ENCODE measurements at places on chromosomes 16 and 17.

GRCh38 chr16:86966777-86967176 is 350.4 kb downstream of the C16orf95 start:
- DNase-seq = no peak

GRCh38 chr17:39972271-39972670 is 8.3 kb upstream of the PSMD3 start:
- no peak for DNase-seq

GRCh38 chr17:79182176-79183042 is 107.8 kb downstream of the ENGASE start:
- no peak for DNase-seq

GRCh38 chr17:76840443-76840767 is 27.8 kb upstream of the MGAT5B start:
- no peak for DNase-seq

- DNase-seq = peak; percentile 77
Observed at GRCh38 chr17:35578197-35578928, at the start of gene PEX12. Gene PEX12 (minus strand): TSS chr17:35578571. CDS start chr17:35578021, 550 bp downstream.

GRCh38 chr17:9982159-9982558 is 77.1 kb upstream of the RCVRN start:
- DNase-seq = no peak

- peak; percentile 42 for DNase-seq
Observed at GRCh38 chr16:83967838-83968305, at the start of gene NECAB2. Gene NECAB2 (plus strand): TSS chr16:83968244. CDS start chr16:83968649, 405 bp downstream.

GRCh38 chr17:43940630-43941029 is 1.6 kb downstream of the PPY start:
- no peak for DNase-seq

GRCh38 chr16:14475370-14476139 is 154.5 kb downstream of the PARN start:
- DNase-seq = no peak

- no peak for DNase-seq
Observed at GRCh38 chr17:57929386-57929785, 25.8 kb downstream of the CUEDC1 start.

- no peak for DNase-seq
Observed at GRCh38 chr16:81831722-81832126, 52.6 kb downstream of the PLCG2 start.

DNA sequence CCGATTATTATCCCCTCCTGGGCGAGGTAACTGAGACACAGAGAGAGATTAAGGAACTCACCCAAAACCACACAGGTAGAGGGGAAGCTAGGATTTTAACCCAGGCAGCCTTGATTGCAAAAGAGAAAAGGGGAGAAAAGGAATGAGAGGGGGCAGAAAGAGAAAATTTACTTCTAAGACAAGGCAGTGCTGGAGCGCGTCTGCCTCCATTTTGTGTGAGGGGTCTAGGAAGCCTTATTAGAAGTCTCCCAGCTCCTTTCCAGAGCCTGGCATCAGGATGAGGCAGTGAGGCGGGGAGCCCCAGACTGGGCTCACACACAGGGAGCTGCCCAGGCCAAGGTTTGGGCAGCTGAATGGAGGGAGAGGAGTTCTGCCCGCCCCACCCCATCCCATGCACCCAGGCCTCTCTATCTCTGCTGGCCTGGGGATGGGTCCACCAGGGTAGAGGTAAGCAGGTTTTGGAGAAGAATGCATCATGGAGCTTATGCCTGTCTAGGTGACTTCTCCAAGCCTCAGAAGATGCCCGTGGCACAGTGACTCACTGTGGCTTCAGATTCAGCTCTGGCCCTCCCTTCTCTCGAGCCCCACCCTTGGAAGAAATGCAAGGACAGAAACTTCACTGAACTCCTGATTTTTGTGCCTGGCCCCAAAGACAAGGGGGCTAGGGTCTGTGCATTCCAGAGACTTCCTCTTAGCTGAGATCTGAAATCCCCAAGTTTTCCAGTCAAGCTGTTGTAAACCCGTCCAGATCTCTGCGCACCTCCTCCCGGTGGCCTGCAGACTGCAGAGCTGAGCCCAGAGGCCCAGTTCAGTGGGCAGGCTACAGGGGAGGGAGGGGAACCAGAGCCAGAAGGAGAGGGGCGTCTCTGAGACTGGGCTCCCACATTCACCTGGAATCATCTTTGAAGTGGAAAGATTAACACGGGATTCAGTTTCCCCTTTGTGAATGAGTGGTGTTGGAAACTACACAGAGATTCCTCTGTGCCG is 95.1 kb upstream of the CDH5 start:
- no peak for DNase-seq

GRCh38 chr17:33090806-33091205 is 99.2 kb downstream of the SPACA3 start:
- no peak for DNase-seq

- no peak for DNase-seq
Observed at GRCh38 chr16:72036098-72036497, 18.2 kb upstream of the HP start.

DNA sequence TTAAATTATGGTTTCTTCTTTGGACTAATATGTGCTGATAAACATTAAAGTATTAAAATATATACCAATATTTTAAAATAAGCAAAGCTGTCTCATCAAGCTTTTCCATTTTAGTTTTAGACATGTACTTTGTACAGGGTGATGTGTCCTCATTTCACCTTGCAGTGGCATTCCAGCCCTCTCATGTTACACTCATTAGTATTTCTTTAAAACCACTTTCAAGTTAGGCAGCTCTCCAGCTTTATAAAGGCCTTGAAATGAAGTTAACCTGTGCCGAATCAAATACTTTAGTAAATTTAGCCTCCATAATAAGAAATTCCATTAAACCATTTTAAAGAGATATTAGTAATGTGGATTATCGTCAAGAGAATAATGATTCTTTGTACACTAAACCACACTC is 107.6 kb upstream of the HLF start:
- DNase-seq = no peak

DNA sequence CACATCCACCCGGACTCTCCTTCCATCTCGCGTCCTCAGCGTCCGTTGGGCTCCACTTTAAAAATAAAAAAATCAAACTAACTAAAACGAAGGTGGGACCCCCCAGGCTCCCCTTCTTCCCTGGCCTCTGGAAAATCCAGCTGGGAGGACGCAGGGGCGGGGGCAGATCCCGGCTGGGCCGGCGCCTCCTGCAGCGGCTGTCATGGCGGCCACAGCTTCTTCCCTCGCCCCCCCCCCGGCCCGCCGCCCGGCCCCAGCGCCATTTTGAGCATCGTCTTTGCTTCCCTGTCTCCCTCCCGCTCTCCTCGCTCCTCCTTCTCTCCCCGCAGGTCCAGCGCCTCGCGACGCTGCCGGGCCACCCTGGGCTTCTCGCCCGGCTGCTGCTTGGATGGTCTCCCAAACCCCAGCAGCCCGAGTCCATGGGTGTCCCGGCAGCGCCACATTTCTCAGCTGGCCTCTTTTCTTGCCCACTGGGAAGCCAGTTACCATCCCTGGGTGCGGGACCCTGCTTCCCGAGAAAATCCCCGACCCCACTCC is 3.3 kb downstream of the HOXB2 start:
- DNase-seq = peak; percentile 60

GRCh38 chr17:37130984-37131446 is 182.3 kb downstream of the AATF start:
- DNase-seq = no peak

DNA sequence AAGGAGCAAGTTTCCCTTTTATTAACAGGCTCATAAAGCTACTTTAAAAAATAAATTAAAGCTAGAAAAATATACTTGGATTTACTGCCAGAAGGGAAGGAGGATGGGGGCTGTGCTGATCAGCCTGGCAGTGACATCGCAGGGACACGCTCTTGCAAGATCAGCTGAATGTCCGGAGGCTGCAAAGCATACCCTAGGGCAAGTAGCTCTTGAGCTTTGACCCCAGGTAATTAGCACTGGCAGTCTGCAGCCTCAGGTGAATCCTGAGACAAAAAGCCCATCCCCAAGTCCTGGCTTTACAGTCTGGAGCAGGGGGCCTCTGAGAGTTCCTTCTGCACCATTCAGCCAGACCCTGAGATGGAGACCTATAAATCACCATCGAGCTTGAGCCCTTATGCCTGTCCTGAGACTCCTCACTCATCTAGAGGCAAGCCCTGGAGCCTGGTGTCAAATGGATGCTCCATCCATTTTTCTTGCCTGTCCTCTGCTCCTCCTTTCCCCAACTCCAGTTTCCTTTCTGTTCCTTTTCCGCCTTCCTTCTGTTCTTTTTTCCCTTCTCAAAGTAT is 131.7 kb downstream of the TMEM114 start:
- no peak for DNase-seq

DNA sequence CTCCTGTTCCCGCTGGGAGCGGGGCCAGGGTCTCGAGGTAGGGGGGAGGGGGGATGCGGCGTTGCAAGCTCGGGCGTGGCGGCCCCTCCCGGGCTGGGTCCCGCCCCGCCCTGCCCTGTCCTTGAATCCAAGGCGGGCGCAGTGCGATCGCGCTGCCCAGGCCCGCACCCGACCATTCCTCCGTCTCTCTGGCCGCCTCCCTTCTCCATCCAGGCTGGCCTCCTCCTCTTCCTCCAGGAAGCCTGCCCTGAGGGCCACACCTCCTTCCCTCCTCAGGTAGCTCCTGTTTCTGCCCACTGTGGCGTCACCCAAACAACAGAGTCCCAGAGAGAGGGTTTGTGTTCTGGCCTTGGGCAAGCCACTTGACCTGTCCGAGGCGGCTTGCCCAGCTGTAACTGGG is 43.0 kb upstream of the TAC4 start:
- DNase-seq = no peak

DNA sequence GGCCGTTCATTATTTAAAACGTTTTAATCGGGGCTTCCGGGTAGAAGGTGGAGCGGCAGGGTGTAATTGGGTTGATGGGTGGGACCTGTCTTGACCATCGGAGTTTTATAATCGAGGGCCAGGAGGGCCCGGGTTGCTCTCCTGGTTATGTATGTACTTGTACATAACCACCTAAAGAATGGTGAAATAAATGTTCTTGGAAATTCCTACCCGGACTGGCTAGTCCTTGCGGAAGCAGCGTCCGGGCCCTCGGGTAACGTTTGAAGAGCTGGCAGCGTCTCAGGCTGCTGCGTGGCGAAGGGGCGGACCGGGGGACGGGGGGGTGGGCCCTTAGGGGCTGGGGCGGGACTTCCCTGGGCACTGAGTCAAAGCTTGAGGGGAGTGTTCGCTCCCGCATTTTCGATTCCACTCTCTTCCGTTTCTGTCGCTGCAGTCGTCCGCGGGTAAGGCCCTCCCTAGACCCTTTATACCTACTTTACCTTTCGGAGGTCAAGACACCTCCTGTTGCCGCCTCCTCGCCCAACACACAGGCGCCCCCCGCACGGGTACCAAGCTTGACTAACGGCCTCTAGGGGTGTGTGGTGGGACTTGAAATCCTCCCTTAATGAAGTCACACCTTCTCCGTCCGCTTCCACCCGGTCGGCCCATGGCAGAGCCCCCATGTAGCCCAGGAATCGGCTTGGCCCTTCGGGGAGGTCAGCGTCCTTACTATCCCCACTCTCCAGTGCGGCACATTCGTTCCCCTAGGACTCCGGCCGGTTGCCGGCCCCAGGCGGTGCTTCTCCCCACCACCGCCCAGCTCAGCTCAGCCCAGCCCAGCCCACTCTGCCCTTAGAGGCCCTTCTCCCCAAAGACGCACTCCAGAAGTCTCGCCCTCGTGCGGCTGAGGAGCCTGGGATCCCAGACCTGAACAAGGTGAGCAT is at the start of gene TMEM106A:
TMEM106A (plus strand) TSS at position 396 of the 923 bp plus-strand sequence. CDS start 1,167 bp downstream, outside the sequence.
- DNase-seq = peak; percentile 72

- DNase-seq = peak; percentile 62
Observed at GRCh38 chr17:77375917-77376651, 235.3 kb downstream of the SEC14L1 start.

- DNase-seq = no peak
Observed at GRCh38 chr17:61235001-61235826, 164.4 kb upstream of the TBX2 start.

GRCh38 chr16:3004781-3005284 is 7.9 kb upstream of the CLDN9 start:
- no peak for DNase-seq

- DNase-seq = no peak
Observed at GRCh38 chr17:44247876-44248736, 19.8 kb downstream of the SLC4A1 start.
